KG1 (cell line): ENCODE measurements at places on chromosomes 2 and 18.
A peak's percentile ranks its signal among the peaks of the same experiment; 100 is the strongest.

DNA sequence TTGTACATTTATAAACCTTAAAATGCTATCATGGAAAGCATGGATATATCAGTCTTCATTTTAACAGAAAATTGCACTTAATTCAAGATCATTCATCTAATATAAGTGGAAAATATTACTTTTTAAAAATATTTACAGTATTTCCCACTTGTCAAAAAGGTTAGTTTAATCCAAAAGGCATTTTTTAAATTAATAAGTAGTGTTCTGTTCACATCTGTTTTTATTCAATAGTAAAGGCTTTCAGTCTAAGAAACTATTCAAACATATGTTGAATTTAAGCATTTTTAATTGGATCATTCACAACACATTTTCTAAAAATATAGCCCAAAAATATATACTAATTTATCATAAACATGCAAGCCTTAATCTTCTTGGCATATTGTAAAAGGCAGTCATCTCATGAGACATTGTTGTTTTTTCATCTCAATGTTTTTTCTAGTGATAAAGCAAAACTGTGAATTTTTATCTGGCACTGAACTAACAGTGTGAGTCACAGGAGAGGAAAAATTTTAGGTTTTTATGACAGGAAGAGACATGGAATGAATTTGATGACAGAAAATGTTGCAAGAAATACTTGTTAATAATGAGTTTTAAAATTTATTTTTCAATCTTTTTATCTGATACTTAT lies 1642.5 kb upstream of the TMEFF2 start:
- DNase-seq, result no peak

- no peak for DNase-seq
These were observed 97.1 kb upstream of the TMEM178A start for GRCh38 chr2:39568561-39569006.

DNA sequence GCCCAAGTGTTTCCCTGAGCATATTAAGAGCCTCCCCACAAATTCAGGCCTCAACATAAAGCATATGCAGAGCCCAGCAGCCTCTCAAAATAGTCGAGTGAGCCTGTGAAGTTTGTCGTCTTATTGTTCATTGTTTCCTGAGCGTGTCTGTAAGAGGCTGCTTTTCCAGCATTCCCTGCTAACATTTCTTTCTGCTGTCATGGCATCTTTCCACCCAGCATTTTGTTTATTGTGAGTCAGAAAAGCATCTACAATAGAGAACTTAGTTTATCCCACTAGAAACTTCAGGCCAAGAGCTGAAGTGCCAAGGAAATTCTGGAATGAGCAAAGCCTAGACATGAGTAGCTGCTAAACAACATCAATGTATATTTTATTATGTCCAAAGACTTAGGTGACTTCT lies 46.3 kb upstream of the STAM2 start:
- no peak for DNase-seq

DNA sequence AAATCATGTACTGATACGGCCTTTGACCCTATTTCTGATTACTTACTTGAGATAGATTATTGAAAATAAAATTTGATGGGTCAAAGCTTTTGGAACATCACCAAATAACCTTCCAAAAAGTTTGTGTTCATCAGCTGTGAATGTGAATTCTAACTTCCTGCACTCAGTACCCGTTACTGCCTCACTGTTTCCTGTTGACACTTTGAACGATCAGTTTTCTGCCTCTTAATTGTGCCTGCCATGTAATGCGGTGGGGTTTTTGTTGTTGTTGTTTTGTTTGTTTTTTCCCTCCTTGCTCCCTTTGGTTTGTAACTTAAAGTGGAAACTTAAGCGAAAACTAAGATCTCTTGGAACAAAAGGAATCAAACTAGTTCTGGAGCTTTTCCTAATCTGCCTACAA lies 18.9 kb downstream of the ATG16L1 start:
- no peak for DNase-seq

DNA sequence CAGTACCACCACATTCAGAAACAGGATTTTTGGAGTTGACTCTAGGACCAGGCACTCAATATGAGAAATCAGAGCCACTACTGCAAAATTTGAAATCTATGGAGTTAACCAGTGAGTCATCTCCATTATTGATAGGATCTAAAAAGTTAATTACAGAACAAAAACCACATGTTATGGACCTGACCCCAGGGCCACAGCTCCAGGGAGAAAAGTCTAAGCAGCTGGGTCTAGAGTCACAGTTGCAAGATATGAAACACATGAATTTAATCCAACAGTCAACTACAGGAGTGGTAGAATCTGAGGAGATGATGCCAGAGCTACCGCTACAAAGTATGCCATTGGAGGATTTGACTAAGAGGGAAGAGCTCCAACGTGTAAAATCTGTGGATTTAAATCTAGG lies 13.4 kb upstream of the ZNF512 start:
- DNase-seq, result no peak

DNA sequence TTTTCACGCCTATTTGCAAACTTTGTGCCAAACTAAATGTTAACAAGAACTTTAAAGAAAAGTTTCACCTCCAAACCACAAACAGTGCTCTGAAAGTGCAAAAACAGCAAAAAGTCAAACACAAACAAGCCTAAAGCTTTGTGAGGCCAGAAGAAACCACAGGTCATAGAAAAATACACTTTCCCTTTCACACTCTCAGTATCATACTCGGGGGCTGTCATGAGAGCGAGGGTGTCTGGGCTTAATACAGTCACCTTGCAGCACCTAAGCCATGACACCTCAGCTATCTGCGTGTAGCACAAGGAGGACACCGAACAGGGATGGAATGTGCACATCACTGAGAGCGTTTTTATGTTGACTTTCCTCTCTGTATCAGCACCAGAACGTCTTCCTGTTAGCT lies 26.6 kb upstream of the SEH1L start:
- no peak for DNase-seq

GRCh38 chr2:96260387-96261260 lies 5.2 kb downstream of the TMEM127 start:
- no peak for DNase-seq

DNA sequence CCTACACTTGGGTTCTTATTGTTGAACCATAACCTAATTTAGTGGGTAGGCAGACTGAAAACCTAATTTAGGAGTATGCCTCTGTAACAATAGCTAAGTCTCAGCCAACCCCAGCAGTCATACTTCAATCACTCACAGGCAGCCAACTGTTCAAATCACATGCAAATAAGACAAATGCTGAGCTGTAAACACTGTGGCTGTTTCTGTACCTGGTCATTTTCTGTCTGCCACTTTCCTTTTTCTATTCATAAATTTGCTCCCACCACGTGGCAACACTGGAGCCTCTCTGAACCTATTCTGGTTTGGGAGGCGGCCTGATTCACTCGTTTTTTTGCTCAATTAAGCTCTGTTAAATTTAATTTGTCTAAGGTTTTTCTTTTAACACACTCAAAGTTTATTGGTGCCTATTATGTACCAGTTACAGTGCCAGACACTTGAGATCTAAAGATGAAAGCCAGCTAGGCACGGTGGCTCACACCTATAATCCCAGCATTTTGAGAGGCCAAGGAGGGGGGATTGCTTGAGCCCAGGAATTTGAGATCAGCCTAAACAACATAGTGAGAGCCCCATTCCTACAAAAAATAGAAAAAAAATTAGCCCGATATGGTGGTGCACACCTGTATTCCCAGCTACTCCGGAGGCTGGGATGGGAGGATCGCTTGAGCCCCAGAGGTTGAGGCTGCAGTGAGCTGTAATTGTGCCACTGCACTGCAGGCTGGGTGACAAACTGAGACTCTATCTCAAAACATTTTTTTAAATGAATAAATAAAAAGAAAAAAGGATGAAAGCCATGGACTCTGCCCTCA lies 41.1 kb downstream of the THNSL2 start:
- DNase-seq, result no peak

GRCh38 chr18:61606068-61606660 lies 272.9 kb downstream of the CDH20 start:
- no peak for DNase-seq

- no peak for DNase-seq
These were observed 185.6 kb downstream of the RIT2 start for GRCh38 chr18:42929857-42930256.

DNA sequence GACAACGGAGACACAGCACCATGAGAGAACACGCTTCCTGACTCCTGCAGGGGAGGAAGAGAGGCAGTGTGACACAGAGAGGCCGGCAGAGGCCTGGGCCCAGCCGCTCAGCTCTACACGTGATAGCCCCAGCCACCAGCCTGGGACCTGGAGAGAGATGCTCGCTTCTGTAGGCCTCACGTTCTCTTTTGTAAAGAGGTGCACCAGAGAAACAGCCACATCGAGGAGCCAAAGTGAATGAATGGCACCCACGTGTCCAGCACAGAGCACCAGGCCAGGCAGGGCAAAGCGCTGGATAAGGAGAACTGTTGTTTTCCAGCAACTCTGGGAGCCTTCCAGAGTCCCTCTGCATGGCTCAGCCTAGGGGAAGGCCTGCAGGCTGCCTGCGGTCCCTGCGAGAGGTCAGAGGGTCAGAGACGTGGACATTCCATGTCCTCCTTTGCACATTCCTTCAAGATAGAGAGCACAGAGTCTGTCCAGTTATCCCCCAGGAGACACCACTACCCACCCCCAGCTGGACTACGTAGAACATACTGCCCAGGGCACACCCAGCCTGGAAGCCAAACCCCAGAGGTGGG lies 14.2 kb downstream of the LIMS2 start:
- DNase-seq, result no peak

DNA sequence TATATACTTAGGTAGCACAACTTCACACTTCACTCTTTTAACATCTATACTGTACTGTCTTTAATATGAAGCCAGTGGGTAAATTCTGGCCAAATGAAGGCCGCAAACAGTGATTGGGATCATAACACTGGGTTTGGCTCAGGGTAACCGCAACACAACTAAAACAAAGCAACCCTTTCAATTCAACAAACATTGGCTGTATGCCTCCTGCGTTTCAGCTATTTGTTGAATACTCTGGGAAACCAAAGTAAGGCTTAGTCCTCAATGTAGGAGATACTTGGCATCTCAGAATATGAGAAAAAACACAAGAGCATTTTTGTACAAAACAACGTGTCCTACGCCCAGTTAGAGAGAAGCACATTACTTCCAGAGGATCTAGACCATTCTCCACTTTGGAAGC lies 693.3 kb upstream of the KLHL29 start:
- DNase-seq, result no peak

GRCh38 chr18:35038029-35038428 lies 3.2 kb upstream of the MAPRE2 start:
- no peak for DNase-seq

DNA sequence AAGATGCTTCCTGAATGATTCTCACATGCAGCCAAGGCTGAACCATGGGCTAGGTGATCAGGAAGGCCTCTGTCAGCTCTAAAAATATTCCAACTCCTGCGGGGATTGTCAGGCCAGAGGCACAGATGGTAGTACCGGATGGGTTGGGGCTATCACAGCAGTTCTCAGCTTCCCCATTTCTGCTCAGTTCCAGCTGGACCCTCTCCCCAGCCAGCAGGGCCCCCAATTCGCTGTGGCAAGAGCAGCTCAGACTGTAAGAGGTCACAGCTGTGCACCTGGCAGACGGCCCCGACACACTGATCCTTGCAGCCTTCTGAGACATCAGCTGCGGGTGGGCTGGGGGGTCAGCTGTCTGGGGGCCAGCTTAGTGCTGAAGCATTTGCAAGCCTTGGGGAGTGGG lies 43.6 kb upstream of the TCF7L1 start:
- no peak for DNase-seq

DNA sequence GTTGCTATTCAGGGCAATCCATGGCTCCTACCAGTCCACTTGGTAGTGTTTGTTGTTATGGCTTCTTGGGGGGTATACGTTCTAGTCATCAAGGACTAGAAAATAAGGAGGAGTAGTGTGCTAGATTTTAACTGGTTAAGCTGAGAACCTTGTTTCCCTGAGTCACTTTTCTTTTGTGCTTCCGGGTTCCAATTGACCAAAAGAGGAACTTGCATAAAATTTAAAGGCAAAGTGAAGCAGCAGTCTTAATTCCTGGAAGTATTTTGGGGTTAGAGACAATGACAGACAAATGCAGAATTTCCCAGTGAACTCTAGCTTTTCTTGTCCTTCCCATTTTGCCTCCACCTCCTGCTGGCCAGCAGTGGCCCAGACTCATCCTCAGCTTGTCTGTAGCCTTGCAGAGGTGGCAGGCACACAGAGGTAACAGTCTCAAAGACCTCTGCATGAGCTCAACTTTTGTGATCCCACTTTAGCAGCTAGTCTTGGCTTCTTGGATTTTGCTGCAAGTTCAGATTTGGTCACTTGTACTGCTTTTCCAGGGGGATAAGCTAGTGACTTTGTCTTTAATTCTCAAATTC lies 1105.8 kb upstream of the NXPH2 start:
- DNase-seq, result no peak

- no peak for DNase-seq
These were observed 385.9 kb upstream of the CYRIA start for GRCh38 chr2:17051538-17051937.

DNA sequence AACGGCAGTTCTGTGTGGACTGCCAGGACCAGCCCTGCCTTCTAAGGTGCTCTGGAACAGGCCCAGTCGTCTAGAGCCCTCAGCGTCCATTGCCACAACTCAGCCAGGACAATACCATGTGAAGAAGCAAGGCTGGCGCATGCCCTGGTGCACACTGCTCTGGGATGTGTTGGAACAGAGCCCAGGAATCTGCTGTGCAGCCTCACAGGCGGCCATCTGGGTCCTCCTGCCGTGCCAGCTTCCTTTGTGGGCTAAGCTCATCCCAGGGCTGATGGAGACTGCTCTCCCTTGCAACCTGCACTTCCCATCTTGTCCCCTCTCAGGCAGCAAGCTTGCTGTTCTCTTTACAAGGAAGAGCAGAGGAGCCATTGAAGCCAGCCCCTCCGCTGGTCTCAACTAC lies 246.4 kb upstream of the PXDN start:
- peak; percentile 60 for DNase-seq

DNA sequence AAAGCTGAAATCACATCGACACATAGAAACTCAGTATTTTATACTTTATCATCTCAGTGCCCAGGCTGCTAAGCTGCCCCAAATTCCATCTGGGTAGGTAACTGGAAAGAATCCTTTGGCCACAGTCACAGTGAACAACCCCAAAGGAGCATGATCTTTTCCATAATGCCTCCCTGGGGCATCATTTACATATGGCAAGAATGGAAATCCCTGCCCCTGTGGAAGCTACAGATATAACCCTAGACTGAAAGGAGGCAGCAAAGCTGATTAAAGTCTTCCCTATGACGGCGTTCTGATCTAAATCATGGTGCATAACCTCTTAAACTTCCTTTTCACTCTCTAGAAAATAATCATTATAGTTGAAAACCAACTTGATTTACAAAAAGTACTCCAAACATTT lies 41.5 kb downstream of the MAP3K19 start:
- DNase-seq, result no peak

GRCh38 chr2:60644951-60645350 lies 91.5 kb upstream of the BCL11A start:
- DNase-seq, result no peak
